ENCODE measurements at places on chromosomes 3 and 15. TPM values are rescaled to one million over a fixed set of nuclear protein-coding genes. Genes with fewer than 3 reads are reported as not detected.

The CLDN18 gene
- total RNA-seq: not detected

The SLC22A13 gene
- total RNA-seq: 0.25 TPM

The SLC15A2 gene
- 2.5 TPM for total RNA-seq

The CTXND1 gene
- total RNA-seq: not detected

The GCSAM gene
- 19.9 TPM for total RNA-seq

The PLSCR2 gene
- total RNA-seq: not detected

The XCR1 gene
- not detected for total RNA-seq

The MAGI1 gene
- total RNA-seq: 0.18 TPM

The MEX3B gene
- total RNA-seq: 0.91 TPM

The FETUB gene
- not detected for total RNA-seq

The IL20RB gene
- total RNA-seq: 1.6 TPM

The LRRIQ4 gene
- not detected for total RNA-seq

The ARNT2 gene
- not detected for total RNA-seq

The TNNC1 gene
- 2.3 TPM for total RNA-seq

The C2CD4A gene
- 0.23 TPM for total RNA-seq

The GMNC gene
- not detected for total RNA-seq

The PLS1 gene
- 3.1 TPM for total RNA-seq

The ITIH1 gene
- not detected for total RNA-seq

The CA12 gene
- total RNA-seq: not detected

The CCDC80 gene
- total RNA-seq: 0.40 TPM

The SI gene
- not detected for total RNA-seq

The MAP6D1 gene
- not detected for total RNA-seq

The GPR62 gene
- total RNA-seq: not detected

The GASK1A gene
- not detected for total RNA-seq

The PPP1R14D gene
- not detected for total RNA-seq

The AGBL1 gene
- not detected for total RNA-seq

The RPL35A gene
- total RNA-seq: 944 TPM

The COL7A1 gene
- 1.4 TPM for total RNA-seq

The STRIT1 gene
- total RNA-seq: not detected

The TMEM40 gene
- not detected for total RNA-seq

Data from activated CD4-positive, alpha-beta memory T cell treated with anti-CD3 and anti-CD28 coated beads, Interleukin-2, amount 10 ng/mL, durations not matched to agents 7 days and 5 days (primary cell).